ENCODE measurements at places on chromosomes 16 and 17.

- DNase-seq = peak; percentile 80
These were observed 64.9 kb downstream of the IRF8 start for GRCh38 chr16:85963753-85964285.

DNA sequence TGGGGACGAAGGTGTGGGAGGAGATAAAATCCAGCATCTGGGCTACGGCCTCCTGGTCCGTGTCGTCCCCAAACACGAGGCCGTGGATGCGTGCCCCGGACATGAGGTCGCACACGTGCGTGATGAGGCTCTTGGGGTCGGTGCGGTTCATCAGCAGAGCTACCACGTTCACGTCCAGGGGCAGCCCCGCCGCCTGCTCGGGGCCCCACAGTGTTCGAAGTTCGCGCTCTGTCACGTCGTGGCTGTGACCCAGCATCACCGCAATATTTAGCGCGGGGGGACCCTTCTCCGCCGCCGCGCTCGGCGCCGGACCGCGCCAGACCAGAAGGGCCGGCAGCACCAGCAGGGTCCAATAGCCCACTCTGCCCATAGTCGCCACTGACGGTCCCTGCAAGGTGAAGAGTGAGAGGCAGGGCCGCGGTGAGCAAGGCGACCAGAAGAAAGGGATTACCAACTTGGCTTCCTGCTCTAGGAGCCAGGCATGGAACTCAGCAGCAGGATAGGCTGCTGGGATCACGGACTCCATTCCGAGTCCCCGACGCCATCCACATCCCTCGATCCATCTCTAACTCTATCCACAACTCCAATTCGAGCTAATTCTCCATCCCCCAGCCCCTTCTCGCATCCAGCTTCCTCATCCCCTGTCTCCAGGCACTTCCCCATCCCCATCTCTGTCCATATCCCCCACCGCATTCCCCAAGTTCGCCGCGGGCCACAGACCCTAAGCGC, 2.0 kb downstream of the GRIN2A start:
- DNase-seq = no peak

DNA sequence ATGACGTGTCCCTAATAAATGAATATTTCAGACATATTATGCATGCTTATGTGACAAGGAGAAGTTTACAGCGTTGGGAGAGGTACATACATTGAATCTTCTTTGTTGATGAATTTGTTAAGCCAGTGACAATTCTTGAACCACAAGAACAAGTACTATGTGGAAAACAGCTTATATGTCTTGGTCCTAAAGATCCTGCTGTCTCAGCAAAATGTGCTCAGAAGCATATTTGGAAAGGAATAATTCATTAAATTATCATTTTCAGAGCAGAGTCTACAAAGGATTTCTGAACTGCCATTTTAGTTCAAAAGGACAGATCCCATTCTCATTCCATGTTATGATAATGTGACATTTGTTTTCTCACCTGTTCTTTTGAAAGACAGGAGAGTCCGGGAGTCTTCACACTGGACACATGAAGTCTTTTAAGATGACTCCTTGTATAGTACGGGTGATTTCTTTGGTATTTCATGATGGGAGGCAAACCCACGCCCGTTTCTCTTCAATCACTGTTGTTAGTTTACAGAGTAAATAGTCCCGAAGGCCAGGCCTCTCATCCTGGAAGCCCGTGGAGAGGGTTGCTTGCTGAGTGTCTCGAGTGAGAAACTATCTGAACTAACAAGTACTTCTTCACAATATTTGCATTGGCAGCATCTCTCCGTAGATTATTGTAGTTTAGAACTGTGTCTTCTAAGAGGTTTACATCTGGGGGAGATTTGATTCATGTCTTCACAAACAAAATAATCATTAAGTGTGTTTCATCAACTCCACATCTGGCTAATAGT, 26.7 kb downstream of the VPS35L start:
- DNase-seq = no peak

GRCh38 chr16:89052890-89053724, 40.5 kb upstream of the ACSF3 start:
- no peak for DNase-seq

DNA sequence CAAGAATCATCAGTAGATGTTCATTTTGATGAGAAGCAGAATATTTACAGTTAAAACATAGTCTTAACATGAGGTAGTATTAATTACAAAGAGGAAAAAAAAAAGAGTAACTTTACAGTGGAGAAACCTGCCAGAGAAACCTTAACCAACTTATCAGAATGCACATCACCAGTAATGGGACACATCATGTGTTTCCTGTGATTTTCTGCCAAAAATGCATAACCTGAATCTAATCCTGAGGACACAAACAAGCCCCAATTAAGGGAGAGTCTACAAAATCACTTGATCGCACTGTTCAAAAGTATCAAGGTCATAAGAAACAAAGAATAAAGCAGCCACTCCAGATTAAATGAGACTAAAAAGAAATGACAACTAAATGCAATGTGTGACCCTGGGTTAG, 18.2 kb upstream of the QRICH2 start:
- no peak for DNase-seq

GRCh38 chr17:69696650-69697049, 282.2 kb downstream of the MAP2K6 start:
- DNase-seq = no peak

DNA sequence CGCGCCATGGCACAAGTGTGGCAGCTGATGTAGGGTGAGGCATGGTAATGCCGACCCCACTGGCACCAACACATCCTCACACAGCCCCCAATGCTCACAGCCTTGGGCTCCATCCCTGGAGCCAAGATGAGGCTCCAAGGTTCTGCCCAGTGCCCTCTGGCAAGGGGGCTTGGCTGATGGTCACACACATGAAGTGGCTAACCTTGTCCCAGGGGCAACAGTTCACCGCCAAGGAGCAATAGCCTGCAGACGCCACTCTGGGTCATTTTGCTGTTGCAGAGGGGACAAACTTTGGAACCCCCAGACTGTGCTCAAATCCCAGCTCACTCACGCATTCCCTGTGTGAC, 26.8 kb downstream of the TNFRSF13B start:
- no peak for DNase-seq

DNA sequence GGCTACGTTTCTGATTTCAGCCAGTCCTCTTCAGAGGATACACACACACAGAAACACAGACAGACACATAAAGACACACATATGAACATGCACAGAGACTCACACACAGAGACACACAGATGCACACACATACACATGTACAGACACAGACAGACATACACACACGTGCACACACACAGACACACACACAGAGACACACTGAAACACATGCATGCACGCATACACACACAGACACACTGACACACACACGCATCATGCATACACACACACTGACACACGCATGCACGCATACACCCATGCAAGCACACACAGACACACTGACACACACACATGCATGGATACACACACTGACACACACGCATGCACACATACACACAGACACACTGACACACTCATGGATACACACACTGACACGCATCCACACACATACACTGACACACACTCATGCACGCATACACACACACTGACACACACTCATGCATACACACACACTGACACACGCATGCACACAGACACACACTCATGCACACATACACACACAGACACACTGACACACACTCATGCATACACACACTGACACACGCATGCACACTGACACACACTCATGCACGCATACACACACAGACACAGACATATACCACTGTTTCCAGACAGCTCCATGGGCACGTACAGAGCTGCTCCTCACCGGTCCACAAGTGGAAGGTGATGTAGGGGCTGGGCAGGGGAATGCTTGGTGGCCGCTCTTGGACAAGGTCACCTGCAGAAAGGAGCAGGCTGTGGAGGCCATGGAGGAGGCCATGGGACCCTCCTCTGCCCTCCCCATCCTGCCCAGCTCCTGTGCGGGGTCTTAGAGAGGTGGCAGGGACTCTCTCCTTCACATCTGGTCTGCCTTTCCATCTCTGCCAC, 30.1 kb upstream of the MFSD6L start:
- no peak for DNase-seq

- peak; percentile 79 for DNase-seq
These were observed 3.9 kb downstream of the GFAP start for GRCh38 chr17:44911133-44912001.
